Activated CD8-positive, alpha-beta memory T cell treated with anti-CD3 and anti-CD28 coated beads for 1 hour (primary cell): ENCODE measurements at places on chromosomes 3 and 15.

DNA sequence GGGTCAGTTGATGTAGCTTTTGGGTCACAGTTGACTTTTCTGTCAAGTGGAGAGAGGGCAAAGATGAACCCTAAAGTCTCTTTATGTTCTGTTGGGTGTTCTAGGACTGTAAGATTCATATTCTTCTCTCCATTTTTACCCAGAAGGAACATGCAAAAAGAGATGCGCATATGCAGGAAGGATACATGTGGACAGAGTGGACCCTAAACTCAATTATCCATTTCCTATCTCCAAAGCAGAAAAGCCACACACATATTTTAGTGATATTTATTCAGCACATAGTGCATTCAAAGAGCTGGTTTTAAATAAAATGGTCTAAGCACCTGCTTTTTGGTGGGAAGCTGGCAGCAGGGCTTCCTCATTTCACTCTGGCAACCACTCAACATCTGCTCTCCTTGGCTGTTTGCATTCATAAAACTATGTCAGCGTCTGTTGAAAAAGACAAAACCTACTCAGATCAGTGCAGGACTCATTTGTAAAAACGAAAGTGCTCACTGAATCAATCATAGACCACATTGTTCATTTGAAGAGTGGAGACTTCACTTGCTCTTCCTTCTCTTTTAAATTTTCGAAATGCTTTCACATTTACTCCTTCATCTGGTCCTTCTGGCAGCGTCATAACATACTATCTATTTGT is 96.6 kb downstream of the SEMA6D start:
- no peak for DNase-seq

- DNase-seq: no peak
Observed at GRCh38 chr15:25250906-25251622, 187.8 kb downstream of the UBE3A start.

DNA sequence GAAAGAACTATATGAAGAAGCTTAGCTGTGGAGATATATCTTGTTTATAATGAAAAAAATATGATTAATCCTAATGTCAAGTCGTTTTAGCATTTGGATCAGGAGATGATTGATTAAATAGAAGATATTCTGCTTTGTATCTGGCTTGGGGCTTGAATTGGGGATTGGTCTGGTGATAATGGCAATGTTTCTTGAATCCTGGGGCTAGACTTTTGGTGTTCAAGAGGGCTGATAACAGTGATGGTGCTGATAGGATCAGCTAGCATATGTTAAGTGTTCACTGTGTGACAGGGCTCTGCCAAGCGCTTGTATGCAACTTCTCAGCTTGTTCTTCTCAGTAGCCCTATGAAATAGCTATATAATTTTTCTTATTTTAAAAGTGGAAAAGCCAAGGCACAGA is 20.2 kb downstream of the CNOT10 start:
- DNase-seq: no peak

- DNase-seq: no peak
Observed at GRCh38 chr3:159928071-159928491, 60.6 kb upstream of the IL12A start.

- no peak for DNase-seq
Observed at GRCh38 chr3:148758303-148758884, 60.7 kb downstream of the AGTR1 start.

GRCh38 chr3:56810577-56811545 is 9.1 kb upstream of the ARHGEF3 start:
- DNase-seq: no peak

DNA sequence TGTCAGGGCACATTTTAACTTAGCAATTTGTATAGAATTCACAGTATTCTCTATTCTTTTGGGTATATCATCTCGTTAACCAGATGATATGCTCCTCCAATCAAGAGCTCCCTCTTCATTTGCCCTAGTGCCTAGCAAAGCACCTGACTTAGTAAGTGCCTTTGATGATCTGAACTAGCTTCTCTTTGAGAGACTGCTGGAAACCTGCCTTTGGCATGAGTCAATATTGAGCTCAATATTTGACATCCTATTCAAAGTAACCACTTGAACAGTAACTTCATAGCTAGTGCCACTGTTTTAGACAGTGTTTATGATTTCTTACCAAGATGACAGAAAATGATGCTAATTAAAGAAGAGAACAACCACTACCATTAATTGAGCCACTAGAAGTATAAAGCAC is 696.3 kb upstream of the UBE2E2 start:
- DNase-seq: no peak

DNA sequence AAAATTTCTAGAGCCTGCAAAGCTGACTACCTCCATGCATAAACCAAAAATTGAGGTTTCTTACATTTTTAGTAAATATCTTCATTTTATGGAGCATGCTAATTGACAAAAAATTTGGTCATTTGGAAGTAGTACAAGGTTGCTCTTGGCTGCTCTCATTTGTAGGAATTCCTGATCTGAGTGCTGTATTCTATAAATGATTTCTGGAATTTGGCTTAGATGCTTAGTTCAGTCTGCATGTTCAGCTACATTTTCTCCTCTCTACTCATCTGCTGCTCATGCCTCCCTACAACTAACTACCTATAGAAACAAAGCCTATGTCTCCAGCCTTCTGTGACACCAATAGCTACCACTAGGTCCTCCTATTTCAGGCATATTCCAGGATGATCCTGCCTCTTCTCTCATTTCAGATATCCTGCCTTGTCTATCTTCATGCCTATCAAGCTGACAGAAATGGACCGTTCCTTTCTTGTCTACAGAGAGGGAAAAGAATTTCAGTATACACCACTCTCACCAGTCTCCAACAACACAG is 901.1 kb downstream of the TBL1XR1 start:
- no peak for DNase-seq

GRCh38 chr3:176587089-176587488 is 610.2 kb downstream of the TBL1XR1 start:
- DNase-seq: no peak
